ENCODE measurements at places on chromosomes 5 and 9.
A peak's percentile ranks its signal among the peaks of the same experiment; 100 is the strongest.

GRCh38 chr9:112872019-112872418 is 18.7 kb downstream of the SLC46A2 start:
- no peak for DNase-seq

- peak; percentile 42 for DNase-seq
Measured at GRCh38 chr5:75239681-75240080, 3.0 kb upstream of the ANKRD31 start.

GRCh38 chr5:98415663-98416062 is 357.8 kb upstream of the RGMB start:
- peak; percentile 47 for DNase-seq

- DNase-seq = no peak
Measured at GRCh38 chr9:131406563-131407436, 12.9 kb downstream of the PRRC2B start.

DNA sequence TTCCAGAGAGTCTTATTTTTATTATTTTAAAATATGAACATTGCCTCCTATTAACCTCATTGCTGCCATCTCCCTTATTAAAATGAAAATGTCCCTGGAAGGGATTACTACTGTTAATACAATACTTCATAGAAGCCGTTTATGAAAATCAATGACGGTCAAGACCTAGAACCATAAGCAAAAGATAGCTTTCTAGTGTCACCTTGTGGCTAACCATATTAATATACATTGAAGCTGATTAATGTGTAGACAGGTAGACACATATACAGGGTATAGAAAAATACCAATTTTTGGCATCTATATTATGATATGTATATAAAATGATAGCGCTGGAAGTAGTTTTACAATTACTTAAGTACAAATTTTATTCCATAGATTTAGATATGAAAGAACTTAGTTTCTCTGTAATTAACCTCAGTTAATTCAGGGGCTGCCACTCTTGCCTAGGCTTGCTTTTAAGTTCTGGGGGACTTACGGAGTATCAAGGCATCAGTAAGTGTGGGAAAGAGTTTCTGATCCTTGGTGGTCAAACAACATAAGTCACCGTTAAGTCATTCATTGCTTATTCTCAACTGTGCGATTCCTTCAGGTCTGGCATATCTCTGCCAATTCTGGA is 2.5 kb upstream of the YTHDC2 start:
- DNase-seq = no peak

- no peak for DNase-seq
Measured at GRCh38 chr5:584846-585245, 27.3 kb upstream of the CEP72 start.

DNA sequence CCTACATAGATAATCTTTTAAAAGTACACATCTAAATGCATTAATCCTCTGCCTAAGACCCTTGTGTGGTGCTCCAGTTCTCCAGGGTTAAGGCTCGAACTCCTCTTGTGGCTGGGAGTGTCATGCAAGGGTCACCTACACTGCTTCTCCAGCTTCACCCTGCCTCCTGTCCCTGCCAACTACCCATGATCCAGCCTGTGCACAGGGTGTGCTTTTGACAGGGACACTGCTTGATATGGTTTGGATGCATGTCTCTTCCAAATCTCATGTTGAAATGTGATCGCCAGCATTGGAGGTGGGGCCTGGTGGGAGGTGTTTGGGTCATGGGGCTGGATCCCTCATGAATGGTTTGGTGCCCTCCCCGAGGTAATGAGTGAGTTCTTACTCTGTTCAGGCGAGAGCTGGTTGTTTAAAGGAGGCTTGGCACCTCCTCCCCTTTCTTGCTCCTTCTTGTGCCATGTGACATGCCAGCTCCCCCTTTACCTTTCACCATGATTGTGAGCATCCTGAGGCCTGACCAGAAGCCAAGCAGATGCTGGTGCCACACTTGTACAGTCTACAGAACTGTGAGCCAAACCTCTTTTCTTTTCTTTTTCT is 48.5 kb downstream of the SLC22A5 start:
- DNase-seq = no peak

- DNase-seq = peak; percentile 46
Measured at GRCh38 chr5:103667068-103667467, 104.5 kb upstream of the NUDT12 start.

- DNase-seq = peak; percentile 18
Measured at GRCh38 chr5:16995372-16995771, 59.3 kb upstream of the MYO10 start.

DNA sequence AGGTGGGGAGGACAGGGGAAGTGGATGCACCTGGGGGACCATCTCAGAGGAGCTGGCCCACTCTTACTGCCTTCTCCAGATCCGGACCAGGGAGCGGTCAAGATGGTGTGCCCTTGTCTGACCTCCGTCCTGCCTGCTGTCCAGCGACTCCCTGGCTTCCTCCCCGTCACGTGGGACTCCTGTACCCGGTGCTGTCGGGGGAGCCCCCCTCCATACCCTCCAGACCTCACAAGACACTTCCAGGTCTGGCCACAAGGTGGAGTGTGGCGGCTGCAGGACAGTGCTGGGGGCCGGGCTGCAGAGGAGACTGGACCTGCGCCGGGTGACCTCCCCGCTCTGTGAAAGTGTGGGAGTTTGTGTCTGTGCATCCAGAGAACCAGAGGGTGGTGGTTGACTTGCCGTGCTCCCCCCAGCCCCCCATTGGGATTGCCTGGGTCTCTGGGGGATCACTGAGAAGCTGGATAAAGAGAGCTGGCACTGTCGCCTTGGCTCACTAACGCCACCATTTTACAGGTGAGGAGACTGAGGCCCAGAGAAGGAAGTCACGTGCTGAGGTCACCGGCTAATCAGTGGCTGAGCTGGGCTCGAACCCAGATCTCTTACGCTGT is 1.9 kb upstream of the CRB2 start:
- DNase-seq = no peak

GRCh38 chr9:125140576-125140975 is 2.8 kb downstream of the SCAI start:
- no peak for DNase-seq

DNA sequence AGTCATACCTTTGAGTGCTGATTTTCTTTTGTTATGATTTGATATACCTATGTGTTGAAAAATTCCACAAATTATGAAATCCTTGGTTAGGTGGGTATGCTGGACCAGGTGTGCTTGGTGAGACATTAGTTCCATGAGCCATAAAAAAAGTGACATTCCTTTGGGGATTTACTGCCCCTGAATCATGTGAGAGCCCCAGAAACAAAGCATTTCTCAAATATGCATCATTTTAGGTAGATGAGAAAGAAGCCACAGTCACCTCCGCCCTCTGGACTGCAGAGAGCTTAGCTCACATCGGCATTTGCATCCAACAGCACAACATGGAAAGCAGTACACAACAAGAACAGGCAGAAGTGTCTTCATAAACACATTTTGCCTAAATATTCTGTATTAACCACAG is 55.3 kb downstream of the DAP start:
- peak; percentile 41 for DNase-seq

DNA sequence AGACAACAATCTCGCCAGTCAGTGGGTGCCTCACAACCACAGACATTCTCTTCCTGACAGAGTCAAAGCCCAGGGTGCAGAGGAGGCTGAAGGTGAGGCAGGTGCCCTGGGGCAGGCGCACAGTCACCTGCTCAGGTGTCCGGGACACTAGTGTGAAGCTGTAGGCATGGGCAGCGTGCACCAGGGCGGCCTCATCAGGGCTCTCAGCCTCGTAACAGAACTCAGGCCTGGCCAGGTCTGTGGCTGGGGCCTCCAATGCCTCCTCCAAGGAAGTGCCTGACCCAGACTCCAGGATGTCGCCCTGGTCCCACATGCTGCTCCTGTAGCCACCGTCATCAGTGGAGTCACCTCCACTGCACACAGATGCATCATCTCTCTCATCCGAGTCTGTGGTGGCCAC is 198.7 kb downstream of the PTTG1 start:
- no peak for DNase-seq

DNA sequence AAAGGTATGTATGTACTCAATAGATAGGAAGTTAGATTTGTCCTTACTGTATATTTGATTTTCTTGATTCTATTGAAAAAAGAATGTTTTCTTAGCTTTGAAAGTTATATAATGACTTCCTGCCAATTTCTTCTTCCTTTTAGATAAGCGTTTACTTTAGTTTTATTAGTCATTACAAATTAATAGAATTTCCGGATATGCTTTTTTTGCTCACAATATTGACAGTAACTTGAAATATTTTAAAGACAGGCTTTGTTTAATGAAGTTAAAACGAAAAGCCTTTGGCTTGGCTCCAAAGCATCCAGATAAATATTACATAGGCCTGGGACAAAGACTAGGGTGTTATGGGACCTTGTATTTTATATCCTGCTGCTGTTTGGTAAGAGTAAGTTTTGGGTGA is 49.5 kb downstream of the CWC27 start:
- no peak for DNase-seq

GRCh38 chr5:116395226-116395625 is 179.4 kb downstream of the SEMA6A start:
- no peak for DNase-seq

GRCh38 chr5:53381-54174 is 38.4 kb upstream of the PLEKHG4B start:
- DNase-seq = peak; percentile 12

GRCh38 chr5:178337334-178337741 is 104.7 kb upstream of the PHYKPL start:
- DNase-seq = no peak

GRCh38 chr9:16001856-16002255 is 449.0 kb downstream of the CCDC171 start:
- peak; percentile 30 for DNase-seq

DNA sequence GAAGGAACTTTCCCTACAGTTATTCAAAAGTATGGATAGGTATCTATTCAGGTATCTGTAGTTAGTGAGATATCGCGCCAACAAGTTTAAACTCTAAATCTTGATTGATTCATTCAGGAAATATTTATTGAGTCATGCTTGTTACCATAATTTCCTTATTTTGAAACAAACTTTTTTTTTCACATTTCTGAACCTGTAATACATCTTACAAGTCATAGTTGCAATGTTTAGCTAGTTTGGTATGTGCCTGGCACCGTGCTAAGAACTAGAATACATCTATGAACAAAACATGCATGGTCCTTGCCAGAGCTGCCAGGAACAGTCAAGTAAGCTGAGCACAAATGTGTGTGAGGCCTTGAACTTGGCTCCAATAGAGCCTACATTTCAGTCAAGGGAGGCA is 226.4 kb downstream of the PCSK5 start:
- peak; percentile 37 for DNase-seq

DNA sequence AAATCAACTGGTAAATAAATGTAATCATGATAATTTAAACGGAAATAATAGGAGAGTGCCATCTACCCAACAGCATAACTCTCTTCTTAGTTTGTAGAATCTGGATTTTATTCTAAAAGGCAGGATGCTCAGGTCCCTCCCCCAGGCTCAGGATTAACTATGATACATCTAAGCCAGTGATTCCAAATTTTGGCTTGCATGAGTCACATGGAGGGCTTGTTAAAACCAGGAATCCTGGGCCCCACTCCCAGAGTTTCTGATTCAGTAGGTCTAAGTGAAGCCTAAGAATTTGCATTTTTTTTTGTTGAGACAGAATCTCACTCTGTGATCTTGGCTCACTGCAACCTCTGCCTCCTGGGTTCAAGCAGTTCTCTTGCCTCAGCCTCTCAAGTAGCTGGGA is 62.3 kb upstream of the ZFR start:
- peak; percentile 88 for DNase-seq

- DNase-seq = no peak
Measured at GRCh38 chr5:55694152-55694830, 17.8 kb downstream of the SLC38A9 start.

GRCh38 chr9:133774799-133775198 is 36.6 kb upstream of the SARDH start:
- DNase-seq = no peak

GRCh38 chr5:173717959-173718358 is 101.5 kb upstream of the BOD1 start:
- DNase-seq = no peak

GRCh38 chr5:181246276-181247049 is 2.8 kb upstream of the RACK1 start:
- DNase-seq = peak; percentile 71

GRCh38 chr5:108749128-108749861 is 1.6 kb downstream of the FER start:
- peak; percentile 3 for DNase-seq

GRCh38 chr9:126591922-126592321 is 21.8 kb upstream of the LMX1B start:
- DNase-seq = no peak

- no peak for DNase-seq
Measured at GRCh38 chr5:148974642-148975327, 88.1 kb downstream of the SH3TC2 start.

DNA sequence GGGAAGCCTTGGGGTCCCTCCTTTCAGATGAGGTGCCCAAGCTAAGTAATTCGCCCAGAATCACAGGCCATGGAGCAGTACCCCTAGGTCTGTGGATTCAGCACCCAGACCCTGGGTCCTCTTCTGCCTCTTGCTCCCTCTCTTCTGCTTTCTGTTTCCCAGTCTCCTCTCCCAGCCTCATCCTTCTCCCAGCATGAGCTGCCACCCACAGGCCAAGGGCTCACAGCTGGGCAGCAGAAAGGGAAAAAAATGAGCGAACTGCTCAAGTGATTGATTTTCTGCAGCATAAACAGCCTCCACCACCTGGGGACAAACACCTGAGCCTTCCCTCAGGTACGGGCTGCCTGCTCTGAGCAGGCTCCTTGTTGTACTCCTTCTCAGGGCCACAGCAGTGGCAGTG is 113.9 kb upstream of the SAP30L start:
- no peak for DNase-seq

DNA sequence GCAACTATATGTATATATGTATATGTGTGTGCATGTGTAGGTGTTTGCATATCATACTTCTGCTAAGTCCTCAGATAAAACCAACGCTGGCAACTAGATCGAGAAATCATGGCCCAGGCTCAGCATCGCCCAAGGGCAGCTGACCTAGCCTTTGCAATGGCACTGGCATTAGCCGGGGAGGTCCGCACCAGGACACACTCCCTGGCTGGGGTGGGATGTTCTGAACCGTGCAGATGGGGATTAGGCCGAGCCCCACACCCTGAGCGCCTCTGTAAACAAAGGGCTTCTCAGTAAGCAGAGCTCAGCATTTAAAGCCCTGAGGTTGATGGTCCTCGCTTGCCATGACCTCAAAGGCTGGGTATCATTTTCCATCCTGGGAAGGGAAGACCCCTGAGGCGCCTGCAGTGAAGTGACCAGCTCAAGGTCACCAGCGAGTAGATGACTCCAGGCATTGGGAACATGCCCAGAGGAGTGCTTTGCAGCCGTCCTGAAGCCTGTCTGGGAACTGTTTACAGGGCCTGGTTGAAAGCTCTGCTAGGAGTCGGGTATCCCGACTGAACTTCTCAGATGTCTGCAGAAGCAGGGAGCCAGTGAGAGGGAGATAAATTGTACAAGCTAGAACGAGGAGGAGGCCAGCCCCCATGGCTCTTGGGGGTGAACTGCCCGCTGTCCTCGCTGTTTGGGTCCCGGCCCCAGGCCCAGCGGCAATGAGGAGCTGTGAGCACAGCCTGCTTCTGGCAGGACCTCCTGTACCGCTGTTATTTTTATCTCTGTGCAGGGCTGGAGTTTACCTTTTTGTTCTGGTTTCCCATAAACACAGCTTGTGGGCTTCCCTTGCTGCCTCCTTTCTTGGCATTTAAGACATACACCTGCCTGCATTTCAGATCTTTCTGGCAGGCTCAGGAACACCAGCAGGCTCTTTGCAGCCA is 18.4 kb downstream of the GADD45G start:
- DNase-seq = no peak

GRCh38 chr5:60261732-60262131 is 368.2 kb upstream of the PDE4D start:
- no peak for DNase-seq

All from astrocyte (in vitro differentiated cells and primary cell).